Cerebellum (tissue), 4 donors: ENCODE measurements at places on chromosomes 6 and 20.

DNA sequence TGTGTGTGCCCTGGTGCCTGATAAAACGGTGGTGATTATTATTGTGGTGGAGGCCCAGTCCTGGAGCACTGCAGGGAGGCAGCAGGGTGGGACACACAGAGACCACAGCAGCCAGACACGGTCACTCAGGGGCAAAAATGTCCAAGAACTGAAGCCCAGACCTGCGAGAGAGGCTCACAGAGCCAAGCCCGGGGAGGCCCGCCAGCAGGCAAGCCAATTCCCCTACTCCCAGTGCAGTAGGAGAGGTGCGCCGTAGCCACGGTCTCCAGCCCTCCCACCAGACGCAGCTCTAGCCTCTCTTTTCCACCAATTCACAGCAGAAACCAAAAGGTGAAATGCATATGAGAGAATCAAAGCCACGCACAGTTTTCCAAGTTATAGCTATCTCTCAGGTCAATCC is 179.4 kb upstream of the TAB2 start:
- DNase-seq: no peak

GRCh38 chr6:111439171-111439570 is 43.8 kb downstream of the REV3L start:
- DNase-seq: no peak

DNA sequence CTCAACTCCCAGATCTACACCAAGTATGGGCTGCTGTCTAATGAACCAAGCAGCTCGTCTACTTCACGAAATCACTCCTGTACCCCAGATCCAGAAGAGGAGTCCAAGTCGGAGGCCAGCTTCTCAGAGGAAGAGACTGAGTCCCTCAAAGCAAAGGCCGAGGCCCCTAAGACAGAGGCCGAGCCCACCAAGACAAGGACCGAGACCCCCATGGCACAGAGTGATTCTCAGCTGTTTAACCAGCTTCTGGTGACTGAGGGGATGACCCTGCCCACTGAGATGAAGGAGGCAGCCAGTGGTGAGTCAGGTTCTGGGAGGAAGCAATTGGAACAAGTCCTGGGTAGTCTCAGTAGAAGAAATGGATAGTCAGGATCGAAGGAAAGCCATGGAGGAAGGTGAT is 5.8 kb downstream of the CUL9 start:
- no peak for DNase-seq

GRCh38 chr6:155778336-155778735 is 322.7 kb upstream of the NOX3 start:
- DNase-seq: no peak

DNA sequence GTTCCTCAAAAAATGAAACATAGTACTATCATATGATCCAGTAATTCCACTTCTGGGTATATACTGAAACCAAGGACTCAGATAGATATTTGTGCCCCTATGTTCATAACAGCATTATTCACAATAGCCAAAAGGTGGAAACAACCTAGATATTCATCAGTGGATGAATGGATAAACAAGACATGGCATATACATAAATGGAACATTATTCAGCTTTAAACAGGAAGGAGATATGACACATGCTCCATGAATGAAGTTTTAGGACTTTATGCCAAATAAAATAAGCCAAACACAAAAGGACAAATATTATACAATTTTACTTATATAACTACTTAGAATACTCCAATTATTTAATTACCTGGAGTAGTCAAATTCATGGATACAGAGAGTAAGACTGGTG is 16.4 kb downstream of the PLCB1 start:
- DNase-seq: no peak

- DNase-seq: no peak
These were observed 156.2 kb upstream of the THBS2 start for GRCh38 chr6:169409742-169410312.

DNA sequence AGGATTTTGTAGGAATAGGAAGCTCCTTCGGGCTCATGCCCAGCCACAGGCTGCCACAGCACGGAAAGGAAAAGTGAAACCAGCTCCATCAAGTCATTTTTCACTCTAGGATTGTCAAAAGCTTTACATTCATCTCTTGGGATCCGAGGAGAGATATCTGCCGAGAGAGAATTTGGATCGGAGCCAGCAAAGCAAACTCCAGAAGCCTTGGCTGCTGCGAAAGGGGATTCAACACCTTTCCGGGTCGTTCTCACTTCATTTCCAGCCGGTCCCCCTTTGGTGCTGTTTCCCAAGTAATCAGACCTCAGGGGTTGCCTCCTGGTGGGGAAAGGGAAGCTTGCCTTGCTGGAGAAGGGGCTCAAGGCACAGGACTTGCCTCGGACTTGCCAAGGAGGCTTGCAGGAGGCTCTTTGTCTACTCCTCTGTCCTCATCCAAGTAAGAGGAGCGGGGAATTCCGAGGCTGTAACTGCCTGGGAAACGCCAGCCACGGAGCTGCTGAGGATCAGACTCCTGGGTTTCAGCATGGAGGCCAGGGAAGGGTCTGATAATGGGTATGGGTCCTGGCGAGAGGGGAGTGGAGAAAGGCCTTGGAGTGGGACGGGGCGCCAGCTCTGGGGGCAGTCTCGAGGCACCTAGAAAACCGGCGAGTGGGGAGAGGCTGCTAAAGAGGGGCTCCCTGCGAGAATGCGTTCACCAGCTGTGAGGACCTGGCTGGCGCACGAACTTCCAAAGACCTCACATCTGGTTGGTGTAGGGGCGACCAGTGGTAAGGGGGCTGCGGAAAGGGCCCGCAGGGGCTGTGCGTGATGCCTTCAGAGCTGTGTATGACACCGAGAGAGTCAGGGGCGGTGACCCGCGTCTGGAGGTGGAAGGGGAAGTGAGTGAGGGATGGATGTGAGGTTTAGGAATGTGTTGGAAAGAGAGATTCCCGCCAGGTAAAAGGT is 702 bp downstream of the ETV7 start:
- no peak for DNase-seq

DNA sequence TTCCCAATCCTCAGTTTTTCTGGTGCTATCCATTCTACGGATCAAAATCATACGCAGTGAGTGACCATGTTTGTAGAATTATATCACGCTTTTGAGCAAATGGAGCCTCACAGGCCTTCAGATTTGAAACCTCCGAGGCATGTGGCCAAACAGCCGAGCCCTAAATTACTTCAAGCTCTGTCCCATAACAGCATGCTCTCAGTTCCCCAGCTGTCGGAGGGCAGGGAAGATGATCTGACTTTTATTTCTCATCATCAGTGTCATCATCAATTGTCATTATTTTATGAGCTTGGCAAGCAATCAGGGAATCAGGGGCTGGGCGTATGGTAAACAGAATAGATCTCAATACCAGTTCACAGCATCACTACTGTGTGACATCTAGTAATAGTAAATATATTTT is 73.2 kb downstream of the PSMG4 start:
- DNase-seq: no peak

GRCh38 chr20:2026004-2026403 is 32.1 kb upstream of the PDYN start:
- DNase-seq: no peak

DNA sequence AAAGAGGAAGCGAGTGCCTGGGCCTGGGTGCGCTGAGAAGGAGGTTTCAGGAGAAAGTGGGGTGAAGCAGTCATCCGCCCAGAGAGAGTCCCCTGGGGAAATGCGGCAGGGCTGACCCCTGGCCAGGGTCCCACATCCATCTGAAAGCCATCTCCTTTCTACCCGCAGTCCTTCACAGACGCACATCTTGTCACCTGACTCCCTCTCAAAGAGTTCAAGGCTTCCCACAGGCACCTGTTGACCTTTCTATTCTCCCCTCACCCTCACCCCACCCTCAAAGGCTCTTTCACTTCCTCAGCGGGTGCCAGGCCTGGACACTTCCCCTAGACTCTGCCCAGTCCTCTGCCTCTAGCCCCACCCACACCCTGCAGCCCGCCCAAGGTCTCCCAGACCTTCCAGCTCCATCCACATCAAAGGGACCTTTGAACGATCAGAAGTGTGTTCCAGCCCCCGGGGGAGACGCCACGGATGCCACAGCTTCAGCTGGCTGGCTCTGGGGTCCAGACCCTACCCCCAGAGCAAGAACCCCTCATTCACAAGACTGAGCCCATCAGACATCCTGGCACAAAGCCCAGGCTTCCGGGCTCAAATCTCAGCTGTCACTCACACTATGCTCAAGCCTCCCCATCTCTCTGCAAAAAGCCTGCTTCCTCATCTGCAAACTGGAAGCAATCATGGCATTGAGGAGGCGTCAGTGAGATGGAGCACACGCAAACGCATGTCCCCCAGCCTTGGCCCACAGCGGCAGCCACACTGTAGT is 2.1 kb downstream of the CTSZ start:
- DNase-seq: peak; percentile 16
